ENCODE measurements at places on chromosomes 1 and 21.

- DNase-seq, result no peak
Observed at GRCh38 chr1:216929870-216930582, 206.8 kb upstream of the ESRRG start.

DNA sequence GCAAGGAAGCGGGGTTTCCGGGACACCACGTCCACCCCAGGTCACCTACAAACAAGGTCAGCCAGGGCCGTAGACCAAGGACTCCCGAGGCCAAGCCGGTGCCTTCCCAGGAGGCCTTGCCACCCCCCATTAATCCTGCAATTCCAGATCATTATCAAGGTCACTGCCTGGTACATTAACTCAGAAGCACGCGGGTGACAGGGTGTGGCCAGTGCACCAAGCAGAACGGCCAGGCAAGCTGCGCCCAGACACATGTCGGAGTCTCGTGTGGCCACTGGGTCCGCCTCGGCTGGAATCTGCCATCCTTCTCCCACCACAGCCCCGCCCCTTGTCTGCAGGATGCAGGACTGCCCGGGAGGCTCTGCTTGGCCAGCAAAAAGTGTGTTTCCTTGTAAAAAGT lies 144.7 kb downstream of the PRDM16 start:
- no peak for DNase-seq

DNA sequence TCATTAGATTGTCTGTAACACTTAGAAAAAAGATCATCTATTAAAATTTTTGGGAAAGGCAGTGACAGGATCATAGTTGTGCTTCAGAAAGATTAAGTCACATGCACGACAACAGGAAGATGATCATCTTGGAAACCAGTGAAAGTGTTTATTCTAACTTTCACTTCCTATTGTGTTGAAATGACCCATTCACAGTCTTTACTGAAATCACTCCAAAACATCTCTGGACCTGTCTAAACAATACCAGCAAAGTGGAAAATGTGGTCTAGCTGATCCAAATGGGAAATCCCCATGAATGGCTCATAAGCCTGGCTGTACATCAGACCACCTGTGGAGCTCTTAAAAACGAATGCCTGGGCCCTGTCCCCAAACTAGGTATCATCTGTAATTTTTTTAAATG lies 111.1 kb upstream of the ETV3 start:
- no peak for DNase-seq

DNA sequence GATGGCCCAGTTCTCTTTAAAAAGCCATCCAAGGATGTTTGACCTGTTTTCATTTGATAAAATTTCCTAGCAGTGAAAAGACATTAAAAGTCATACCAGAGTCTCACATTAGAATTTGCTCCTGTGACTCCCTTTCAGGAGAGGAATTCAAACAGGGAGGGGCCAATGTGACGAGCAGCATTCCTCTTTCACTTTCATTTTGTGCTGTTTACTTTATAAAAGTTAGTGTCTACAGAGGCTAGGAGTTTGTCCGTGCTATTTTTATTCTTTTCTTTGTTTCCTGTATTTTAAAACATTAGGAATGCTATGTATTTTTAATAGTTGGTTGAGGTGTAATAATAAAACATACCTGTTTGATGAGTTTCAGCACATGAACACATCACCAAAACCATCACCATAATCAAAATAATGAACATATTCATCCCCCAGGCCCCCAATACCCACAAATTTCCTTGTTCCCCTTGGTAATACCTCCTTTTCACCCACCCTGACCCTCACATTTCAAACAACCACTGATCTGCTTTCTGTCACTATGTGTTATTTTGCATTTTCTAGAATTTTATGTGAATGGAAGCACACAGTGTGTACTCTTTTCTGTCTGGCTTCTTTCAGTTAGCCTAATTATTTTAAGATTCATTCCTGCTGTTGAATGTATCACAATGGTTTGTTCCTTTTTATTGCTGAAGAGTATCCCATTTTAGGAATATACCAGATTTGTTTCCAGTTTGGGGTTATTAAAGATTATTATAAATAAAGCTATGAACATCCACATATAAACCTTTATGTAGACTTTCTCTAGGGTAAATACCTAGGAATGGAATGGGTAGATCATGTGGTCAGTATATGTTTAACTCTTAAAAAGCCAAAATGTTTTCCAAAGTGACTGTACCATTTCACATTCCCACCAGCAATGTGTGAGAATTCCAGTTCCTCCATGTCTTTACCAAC lies 129.5 kb downstream of the TENT5C start:
- peak; percentile 61 for DNase-seq

- DNase-seq, result no peak
Observed at GRCh38 chr1:15151871-15152270, 1.7 kb upstream of the TMEM51 start.

DNA sequence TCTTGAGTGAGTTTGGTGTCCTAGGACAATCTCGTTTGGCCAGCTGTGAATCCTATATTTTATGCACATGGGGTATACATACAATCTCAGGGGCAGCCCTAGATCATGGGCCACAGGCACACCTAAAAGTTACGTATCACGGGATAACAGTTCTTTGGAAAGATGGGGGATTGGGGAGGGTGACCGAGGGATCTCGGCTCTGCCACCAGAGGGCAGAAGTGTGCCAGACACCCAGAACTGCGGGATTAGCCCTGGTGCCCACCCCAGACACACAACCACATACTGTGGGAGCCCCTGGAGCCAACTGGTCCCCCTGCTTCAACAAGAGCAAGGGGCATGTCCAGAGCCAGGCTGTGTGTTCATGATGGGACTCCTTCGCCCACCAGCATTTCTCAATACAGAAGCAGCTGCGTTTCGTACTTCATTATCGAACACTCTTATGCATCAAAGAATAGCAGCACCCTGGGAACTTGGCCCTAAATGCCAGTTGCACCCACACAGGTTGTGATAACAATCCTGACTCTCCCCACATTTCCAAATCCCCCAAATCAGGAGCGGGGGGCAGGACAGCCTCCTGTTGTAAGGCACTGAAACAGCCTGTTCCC lies 37.4 kb downstream of the TMCO4 start:
- peak; percentile 28 for DNase-seq

GRCh38 chr1:66294707-66295370 lies 239.1 kb upstream of the SGIP1 start:
- DNase-seq, result no peak

DNA sequence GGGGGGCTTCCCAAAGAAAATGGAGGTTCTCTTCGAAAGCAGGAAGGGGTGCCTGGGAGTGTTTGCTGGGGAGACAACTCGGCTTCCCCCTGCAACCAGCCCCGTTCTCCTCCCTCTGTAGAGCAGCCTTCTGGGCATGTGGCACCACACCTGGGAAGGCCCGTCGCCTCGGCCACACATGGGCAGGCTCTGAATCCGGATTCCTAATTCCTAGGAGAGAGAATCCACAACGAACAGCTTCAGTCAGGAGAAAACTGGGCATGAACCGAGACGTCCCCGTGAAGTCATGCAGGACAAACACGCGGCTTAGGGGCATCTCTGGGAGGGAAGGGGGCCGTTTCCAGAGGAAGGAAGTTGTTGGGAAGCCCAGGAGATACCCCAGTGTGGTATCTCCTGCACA lies 224.5 kb downstream of the KAZN start:
- no peak for DNase-seq

GRCh38 chr1:20361401-20361800 lies 70.7 kb downstream of the VWA5B1 start:
- no peak for DNase-seq

- DNase-seq, result no peak
Observed at GRCh38 chr1:88751714-88752113, 67.6 kb downstream of the PKN2 start.

GRCh38 chr1:181259026-181259745 lies 170.7 kb downstream of the IER5 start:
- no peak for DNase-seq

DNA sequence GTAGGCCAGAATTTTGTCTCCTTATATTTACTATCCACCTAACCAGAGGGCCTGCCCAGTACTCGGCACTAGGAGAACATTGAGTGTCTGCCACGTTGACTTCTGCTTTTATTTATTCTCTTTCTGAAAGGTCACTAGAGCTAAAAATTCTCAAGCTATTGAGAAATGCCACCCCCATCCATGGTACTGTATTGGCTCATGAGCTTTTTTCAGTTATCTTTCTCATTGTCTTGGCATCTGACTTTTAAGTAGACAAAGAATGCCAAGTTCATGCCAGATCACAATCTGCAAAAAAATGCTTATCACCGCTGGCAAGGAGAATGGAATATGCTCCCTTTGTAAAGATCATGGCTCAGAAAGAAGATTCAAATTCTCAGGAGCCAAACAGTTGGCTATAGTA lies 49.8 kb upstream of the MROH9 start:
- DNase-seq, result no peak

GRCh38 chr1:55055084-55055882 lies 15.9 kb downstream of the PCSK9 start:
- no peak for DNase-seq

GRCh38 chr1:69911301-69911801 lies 294.0 kb downstream of the LRRC40 start:
- DNase-seq, result no peak

GRCh38 chr1:201422436-201423030 lies 1.0 kb upstream of the TNNI1 start:
- DNase-seq, result no peak

GRCh38 chr1:64478594-64479470 lies 8.9 kb downstream of the CACHD1 start:
- DNase-seq, result no peak

DNA sequence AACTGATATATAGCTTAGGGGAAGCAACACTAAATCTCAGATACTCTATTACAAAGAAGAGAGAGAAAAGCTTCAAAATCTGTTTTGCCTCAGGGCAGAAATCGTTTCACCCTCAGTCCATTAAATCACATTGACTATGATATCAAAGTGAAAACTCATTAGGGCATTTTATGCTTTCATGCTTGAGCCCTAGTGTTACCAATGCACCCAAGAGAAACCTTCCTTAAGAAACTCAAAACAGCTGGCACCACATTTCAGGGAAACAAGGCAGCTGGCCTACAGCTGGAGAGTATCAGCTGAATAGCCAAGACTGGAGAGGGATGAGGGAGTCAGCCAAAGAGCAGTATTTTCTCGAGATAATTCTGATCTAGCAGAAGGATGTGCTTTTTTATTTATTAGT lies 14.9 kb downstream of the COLGALT2 start:
- DNase-seq, result no peak

GRCh38 chr1:187839873-187840272 lies 1011.1 kb downstream of the PLA2G4A start:
- no peak for DNase-seq

DNA sequence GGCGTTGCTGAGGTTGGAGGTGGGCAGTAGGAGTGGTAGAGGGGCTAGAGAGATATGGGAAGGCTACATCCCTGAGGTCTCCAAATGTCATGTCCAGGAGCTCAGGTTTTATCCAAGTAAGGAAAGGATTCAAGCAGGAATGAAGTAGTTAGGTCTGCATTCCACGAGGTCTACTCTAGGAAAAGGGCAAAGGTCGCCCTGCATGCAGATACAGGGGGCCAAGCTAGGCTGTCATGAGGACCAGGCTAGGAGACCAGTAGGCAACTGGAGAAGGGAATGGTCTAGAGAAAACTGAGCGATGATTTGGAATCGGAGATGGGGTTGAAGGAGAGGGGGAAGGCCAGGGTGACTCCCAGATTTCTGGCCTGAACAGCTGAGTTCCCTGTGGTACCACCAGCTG lies 48.7 kb downstream of the IRF2BP2 start:
- no peak for DNase-seq

DNA sequence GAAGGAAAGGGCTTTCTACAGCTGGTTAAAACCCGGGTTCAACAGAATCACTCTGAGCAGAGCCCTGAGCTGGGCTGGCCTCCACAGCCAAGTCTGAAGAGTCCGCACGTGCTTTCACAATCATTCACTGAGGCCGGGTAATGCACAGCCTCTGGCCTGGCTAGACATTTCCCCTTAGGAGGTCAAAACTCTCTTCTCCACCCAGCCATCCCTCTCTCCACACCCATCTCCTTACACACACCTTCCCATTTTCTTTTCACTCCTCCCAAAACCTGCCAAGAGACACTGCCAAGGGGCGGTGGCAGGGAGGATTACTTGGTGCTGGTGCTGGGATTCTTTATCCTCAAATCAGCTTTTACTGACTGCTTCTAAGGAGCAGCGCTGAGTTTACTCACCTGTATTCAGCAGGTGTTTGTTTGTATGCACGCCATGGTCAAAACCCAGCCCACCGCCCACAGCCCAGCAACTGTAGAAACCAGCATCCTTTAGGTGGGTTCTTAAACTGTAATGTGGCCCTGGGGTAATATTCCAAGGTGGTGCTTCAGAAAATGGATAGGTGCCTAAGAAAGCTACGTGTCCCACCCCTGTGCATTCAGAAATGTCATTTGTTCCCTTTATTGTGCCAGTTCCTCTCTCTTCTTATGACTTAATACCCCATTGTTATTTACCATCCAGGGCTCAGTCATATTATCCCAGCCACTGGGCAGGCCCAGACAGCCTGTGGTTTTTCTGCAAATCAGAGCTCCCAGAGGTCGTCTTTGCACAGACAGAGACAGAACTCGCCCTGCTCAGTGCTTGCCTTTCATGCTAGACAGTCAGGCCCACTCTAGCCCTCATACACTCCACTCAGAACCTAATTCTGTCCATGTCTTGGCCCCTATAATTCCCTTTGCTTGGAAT lies 80.2 kb downstream of the ADSS2 start:
- DNase-seq, result no peak

DNA sequence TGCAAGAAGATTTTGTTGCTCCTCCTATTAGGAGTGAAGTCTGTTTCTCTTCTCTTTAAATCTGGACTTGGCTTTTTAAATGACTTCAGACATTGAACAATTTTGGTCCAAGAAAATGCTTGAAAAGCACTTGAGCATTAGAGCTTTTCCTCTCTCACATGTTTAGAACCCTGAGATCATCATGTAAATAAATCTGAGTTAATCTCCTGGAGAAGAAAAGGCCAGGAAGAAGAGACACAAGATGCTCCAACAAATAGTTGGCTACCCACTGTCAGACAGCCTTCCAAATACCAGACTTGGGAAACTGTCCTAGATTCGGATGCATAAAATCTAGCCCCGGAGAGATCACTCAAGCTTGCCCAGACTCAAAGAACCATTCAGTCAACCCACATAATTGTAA lies 1353.1 kb upstream of the ADGRL4 start:
- no peak for DNase-seq

DNA sequence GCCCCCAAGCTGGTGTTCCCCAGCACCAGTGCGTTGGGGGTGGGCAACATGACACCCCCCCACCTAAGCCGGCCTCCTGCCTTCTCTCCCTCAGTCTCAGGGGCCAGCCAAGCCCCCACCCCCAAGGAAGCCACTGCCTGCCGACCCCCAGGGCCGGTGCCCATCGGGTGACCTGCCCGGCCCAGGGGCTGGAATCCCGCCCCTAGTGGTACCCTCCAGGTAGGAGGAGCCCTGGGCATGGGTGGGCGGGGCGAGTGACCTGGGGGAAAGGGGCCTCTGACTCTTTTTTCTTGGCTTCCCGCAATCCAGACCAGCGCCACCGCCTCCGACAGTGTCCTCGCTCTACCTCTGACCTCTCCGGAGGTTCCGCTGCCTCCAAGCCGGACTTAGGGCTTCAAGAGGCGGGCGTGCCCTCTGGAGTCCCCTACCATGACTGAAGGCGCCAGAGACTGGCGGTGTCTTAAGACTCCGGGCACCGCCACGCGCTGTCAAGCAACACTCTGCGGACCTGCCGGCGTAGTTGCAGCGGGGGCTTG lies 1.3 kb upstream of the EFNA4 start:
- DNase-seq, result no peak

GRCh38 chr21:42309753-42310213 lies 5.4 kb downstream of the TFF3 start:
- peak; percentile 65 for DNase-seq

Measured in CD4-positive, alpha-beta T cell treated with Interleukin-12 subunit alpha and Interleukin-12 subunit beta, for 1 hour (primary cell).